ENCODE measurements at places on chromosomes 6 and 20. TPM values are rescaled to one million over a fixed set of nuclear protein-coding genes. Genes with fewer than 3 reads are reported as not detected.

GRCh38 chr20:13930281-13930680 lies 60.1 kb downstream of the SEL1L2 start:
- DNase-seq: no peak

DNA sequence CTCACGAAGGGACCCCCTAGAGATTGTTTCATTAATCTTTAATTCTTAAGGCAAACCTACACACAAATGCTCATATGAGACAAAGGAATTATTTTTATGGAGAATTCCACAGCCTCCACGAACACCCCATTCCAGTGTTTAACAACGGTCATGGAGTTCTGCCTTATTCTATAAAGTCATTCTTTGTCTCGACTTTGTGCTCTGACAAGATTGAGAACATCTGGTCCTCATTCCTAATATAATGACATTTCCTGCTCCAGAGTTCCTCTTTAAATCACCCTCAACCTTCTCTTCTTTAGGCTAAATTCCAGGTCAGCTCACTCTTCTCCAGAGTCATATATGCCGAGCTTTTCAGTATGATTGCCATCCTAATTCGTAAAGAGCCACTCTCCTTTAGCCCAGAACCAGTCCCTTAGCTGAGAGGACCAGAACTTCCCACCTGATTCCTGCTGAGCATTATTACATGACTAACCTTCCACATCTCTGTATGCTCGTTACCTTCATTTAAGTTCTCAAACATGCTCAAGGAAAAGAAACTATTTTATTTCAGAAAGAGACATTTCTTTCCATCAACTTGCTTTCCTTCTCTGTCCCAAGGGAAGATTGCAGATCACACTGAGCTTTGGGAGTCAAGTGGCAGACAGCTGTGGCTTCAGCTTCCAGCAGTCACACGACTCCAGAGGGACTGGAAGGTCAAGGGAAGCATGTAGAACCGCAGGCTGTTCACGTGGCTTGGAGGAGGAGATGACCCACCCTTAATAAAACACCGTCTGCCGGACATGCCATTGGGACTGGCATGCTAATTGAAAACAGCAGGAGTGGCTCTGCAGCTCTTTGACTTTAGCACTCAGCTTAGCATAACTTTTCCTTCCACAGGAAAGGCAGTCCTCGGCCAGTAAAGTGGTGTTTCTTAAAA lies 467.1 kb upstream of the HSF2 start:
- DNase-seq: peak; percentile 95

DNA sequence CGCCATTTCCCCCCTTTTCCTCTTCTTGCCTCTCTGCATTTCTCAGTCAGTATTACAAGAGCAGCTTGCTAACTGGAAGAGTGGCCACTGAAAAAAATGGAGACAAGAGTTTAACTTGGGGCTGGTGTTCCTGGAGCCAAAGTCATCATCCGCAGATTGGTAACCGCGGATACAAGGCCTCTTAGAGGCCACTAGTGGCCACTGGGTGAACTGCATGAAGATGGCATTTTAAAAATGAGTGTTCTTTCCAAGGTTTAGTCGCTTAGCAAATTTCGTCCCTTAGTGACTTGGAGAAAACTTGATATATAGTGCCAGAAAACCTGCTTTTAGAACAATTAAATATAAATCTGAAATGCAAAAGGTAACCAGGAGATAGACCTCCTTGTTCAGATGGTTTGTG lies 4.8 kb downstream of the F13A1 start:
- DNase-seq: peak; percentile 11

GRCh38 chr6:15574486-15574885 lies 88.3 kb downstream of the DTNBP1 start:
- no peak for DNase-seq

- DNase-seq: no peak
Measured at GRCh38 chr6:42502127-42502526, 50.4 kb upstream of the TRERF1 start.

DNA sequence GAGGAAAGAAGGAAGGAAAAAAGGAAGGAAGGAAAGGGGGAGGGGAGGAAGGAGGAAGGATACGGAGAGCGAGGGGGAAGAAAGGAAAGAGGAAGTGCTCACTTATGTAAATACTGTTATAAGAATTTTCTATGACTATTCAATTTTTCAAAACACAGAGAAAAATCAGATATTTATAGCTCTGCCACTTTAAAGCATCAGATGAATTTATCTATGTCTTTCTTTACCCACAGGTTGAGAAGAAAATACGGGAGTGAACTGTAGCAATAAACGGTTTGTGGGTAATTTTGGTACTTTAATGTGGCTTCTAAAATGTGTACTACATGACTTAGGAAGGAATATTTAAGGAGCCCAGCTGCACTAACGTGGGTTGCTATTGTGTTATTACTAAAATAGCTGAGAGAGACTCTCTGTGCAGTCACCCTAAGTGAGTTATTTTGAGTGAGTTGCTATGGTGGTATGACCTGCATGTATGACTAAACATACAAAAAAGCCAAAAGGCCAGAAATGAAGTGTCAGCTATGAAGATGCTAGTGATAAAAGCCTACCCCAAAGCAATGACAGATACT lies 225.5 kb downstream of the SOD2 start:
- no peak for DNase-seq

Gene PRR18
- total RNA-seq: not detected

DNA sequence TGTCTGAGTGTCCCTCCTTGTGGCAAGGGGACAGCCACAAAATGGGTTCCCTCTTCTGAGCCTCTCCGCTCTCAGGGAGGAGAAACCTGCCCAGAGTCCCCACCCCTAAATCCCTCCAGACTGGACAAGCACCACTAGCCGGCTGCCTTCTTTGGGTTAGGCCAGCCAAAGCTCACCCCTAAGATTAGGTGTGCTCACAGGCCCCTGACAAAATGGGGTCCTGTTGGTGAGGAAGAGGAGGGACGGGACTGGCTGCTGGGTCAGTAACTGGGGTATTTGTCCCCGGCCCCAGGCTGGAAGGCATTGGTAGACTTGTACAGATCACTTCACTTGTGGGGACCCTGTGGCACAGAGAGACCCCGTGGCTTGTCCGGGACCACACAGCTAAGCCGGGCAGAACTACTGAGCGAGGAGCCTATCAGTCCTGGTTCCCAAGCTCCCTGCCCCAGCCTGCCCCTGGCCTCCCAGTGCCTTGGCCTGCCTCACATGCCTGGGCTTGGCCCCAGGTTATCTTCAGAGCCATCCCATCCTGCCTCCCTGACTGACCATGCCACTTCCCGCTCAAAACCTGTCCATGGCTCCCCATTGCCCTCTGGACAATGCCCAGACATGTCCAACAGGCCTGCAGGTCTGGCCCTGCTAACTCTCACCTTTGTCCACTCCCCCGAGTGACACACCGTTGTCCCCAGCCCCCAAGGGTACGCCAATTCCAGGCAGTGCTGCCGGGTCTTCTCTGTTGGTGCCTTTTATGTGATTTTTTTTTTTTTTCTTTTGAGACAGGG lies 10.5 kb upstream of the AVP start:
- no peak for DNase-seq

Gene SMLR1
- total RNA-seq: not detected

Gene HCK
- not detected for total RNA-seq

GRCh38 chr6:402901-403658 lies 11.5 kb downstream of the IRF4 start:
- DNase-seq: no peak

GRCh38 chr6:37171970-37172812 lies 2.2 kb downstream of the PIM1 start:
- DNase-seq: peak; percentile 94

DNA sequence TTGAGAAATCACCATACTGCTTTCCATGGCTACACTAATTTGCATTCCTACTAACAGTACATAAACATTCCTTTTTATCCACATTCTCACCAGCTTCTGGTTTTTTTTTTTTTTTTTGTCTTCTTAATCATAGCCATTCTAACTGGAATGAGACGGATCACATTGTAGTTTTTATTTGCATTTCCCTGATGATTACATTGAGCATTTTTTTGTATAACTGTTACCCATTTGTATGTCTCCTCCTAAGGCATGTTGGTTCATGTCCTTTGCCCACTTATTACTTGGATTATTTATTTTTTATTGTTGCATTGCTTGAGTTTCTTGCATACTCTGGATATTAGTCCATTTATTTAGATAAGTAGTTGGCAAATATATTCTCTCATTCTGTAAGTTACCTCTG lies 258.0 kb downstream of the MEI4 start:
- no peak for DNase-seq

- DNase-seq: no peak
Measured at GRCh38 chr20:57618091-57618763, 2.0 kb downstream of the ZBP1 start.

- DNase-seq: no peak
Measured at GRCh38 chr6:63881791-63882190, 246.2 kb downstream of the PHF3 start.

Gene SIRPB2
- not detected for total RNA-seq

DNA sequence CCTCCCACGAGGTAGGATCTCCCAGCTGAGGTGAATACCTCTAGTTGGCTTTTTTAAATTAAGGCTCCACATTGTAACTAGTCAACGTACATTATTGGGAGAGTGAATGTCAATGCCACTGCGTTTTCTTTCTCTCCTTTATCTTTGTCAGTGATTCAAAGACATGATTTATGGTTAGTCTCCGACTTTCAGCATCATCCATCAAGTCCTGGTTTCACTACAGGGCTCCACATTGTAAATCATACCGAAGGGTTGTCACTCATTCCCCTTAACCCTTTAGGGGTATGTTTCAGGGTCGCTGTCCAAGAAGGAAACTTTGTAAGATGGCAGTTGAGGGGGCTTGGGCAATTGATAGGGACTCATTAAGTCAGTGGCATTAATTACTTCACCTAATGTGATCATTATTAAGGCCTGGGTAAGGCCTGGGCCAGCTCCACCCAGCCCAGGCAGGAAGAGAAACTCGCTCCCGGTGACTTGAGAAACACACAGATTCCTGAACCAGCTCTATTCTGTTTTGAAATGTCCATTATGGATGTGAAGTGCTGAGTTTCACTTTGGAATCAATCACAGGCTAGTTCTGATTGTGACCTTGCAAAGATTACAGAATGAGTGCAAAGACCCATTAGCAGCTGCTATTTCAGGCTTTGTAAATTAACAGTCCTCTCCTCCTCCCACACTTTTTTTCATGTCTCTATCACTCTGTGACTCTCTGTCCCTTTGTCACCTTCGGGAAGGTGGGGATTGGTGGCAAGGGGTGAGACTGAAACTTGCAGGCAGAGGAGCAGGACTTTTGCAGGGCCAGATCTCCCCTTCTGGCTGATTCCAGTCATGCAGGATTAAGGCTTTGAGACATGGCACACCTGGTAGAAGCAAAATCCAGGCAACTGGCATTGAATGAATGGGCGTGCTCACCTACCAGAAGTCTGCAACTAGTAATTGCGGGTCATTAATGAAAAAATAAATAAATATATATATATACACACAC lies 222.4 kb downstream of the TSHZ2 start:
- no peak for DNase-seq

DNA sequence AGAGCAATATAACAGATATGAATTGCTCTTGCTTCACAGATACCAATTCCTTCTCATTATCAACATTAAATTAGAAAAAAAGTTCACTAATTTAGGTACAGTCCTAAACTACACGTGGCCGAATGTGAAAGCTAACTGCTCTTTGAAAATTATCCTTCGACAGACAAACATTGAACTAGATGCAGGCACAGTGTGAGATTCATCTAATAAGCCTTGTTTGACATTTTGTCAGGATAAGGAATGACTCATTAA lies 1.1 kb downstream of the FAM184A start:
- DNase-seq: no peak

GRCh38 chr20:676315-676937 lies 824 bp upstream of the SCRT2 start:
- DNase-seq: no peak

Gene ZNF831
- total RNA-seq: not detected

- no peak for DNase-seq
Measured at GRCh38 chr20:64182146-64182865, 18.1 kb downstream of the MYT1 start.

Gene LRRC73
- total RNA-seq: under 0.01 TPM

Gene IL22RA2
- total RNA-seq: not detected

DNA sequence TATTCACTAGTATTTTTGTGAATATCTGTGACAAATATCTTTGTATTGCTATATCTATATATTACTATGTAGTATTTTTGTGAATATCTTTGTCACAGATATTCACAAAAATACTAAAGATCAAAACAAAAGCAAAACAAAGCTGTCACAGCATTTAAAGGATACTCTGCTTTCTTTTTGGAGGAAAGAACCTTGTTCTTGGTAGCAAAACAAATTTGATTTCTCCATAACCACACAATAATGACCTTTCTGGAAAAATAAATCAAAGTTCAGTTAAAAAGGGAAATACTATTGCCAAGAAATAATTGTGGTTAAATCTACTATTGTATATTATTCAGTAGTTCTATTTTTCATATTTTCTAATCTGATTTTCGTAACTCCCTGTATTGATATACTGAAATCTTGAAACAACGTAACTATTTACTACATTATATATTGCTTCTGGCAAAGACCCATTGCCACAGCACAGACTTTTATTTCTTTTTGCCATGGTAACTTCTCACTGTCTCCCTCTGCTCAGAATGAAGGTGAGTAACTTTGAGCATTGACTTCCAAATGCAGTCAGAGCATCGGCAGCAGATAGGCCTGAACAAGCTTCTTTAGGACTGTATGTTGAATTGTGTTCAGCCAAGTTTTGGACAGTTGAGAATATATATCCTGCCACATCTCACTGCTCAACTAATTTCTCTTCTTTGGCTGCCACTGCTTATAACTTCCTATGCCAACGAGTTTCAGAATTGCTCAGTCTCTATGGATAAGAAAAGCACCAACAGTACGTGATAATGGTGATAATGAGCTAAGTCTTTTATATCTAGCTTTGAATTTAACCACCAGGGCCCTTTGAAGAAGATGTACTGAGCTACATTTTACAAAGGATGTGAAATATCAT lies 1097.2 kb upstream of the GJE1 start:
- DNase-seq: no peak

Gene WFDC2
- total RNA-seq: not detected

DNA sequence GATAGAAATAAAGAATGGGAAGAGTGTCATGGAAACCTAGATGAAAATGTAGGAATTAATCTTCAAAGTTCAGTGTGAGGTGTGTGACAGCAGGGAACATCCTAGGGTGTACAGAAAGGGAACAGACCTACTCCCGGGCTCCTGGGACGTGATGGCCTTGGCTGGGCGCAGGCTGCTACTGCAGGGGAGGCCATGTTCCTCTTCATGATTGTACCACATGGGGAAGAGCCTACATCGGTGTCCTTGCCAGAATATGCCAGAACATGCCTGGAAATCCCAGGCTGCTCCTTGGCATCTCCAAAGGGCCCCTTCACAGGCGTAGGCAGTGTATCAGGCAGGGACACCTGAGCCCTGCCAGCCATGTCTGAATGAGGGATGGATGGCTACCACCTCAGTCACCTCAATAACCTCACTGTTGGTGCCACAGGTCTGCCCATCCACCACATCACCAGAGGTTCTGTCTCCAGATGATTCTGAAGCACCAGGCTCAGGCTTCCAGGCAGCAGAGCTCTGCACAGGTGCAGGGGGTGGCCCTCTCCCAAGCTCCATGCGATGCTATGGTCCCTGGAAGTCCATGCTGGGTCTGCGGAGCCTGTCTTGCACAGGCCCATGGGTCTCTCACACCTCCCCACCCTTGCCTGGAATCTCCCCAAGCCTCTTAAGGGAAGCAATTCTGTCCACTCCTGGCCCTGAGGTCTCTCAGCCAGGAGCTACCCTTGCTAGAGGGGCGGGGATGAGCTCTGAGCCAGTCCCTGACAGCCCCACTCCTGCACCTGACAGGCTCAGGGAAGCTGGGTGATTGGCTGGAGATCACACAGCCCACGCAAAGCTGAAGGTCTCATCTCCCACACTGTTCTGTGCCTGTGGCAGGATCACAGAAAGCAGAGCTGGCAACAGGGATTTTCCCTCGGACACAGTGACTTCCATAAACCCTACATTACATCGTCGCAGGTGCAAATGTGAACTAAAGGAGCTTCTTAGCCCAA lies 20.2 kb downstream of the RAMACL start:
- no peak for DNase-seq
